ENCODE measurements at places on chromosomes 4 and X.

- DNase-seq = peak; percentile 6
Observed at GRCh38 chr4:123478859-123479345, 82.3 kb downstream of the SPRY1 start.

DNA sequence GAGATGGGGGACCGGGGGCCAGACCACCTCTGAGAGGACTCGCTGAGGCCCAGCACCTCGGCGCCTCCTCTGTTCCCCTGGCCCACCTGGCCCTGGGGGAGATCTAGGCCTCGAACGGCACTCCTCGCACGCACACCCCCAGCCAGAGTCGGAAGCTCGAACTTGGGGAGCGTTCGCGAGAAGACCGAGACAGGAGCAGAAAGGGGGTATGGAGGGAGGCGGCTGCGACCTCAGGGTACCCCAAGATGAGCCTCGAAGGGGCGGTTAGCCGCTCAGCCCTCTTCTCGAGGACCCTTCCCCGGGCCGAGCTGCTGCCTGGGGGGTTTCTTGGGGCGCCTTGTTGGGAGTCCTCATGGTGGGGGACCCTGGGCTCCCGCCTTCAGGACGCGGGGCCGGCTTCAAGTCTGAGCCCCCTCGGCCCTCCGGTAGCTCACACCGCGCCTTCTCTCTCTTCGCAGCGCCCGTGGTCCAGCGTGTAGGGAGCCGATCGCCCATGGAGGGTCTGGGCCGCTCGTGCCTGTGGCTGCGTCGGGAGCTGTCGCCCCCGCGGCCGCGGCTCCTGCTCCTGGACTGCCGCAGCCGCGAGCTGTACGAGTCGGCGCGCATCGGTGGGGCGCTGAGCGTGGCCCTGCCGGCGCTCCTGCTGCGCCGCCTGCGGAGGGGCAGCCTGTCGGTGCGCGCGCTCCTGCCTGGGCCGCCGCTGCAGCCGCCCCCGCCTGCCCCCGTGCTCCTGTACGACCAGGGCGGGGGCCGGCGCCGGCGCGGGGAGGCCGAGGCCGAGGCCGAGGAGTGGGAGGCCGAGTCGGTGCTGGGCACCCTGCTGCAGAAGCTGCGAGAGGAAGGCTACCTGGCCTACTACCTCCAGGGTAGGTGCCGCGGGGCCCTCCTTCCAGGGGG is 706 bp downstream of the DUSP9 start:
- no peak for DNase-seq

DNA sequence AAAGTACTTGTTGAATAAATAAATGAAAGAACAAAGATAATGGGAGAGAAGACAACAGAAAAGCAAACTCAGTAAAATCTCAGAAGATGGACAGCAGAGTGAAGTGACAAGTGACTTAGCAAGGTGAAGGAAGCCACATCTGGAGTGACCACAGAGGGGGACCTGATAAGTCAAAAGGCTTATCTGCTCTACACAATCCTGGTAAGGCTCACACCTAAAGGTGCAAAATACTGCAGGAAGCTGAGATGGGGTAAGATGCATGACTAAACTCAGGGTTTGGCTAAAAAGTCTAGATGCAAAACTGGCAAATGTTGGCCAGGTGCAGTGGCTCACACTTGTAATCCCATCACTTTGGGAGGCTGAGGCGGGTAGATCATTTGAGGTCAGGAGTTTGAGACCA is 22.2 kb downstream of the TRMT2B start:
- no peak for DNase-seq

DNA sequence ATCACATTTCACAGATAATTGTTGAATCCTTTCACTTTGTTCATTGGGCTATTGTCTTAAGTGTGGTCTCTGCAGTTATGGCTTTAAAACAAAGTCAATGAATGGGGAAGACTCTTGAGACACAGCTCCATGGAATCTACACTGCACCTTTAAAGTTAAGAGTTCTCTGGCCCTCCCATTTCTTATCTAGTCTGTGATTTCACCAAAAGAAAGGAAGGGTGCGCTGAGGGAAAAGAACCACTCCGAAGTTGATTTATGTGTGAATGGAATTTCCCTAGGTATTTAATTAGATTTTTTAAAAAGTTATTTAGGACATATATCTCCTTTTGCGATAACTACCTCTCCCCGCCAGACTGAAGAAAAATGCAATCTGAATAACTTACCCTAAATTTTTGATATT is 2.5 kb downstream of the SEPTIN11 start:
- DNase-seq = peak; percentile 37

DNA sequence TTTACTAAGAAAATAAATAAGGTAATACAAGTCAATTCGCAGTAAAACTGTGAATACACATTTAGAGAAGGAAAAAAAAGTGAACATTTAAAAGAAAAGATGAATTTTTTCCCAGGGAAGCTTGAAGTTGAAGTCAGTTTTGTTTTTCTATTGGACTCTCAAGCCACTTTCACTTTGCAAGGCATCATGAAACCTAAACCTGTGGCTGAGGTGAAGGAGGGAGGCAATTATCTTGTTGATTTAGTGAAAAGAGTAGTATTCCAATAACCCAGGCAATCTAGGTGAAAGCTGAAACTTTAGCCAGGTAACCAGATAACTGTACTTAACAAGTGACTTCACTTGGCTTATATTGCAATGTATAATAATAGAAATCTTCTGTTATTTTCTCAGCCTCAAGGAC is 138.6 kb downstream of the HDX start:
- no peak for DNase-seq
